ENCODE measurements at places on chromosomes 5 and 9. TPM values are rescaled to one million over a fixed set of nuclear protein-coding genes. Genes with fewer than 3 reads are reported as not detected.

The VLDLR gene
- total RNA-seq, result 47.9 TPM

The TMEM252 gene
- total RNA-seq, result not detected

The EGFLAM gene
- total RNA-seq, result 132 TPM

The NOXA1 gene
- 3.2 TPM for total RNA-seq

The AFF4 gene
- total RNA-seq, result 87.5 TPM

The SURF1 gene
- total RNA-seq, result 30.8 TPM

The VCAN gene
- total RNA-seq, result 224 TPM
